ENCODE measurements at places on chromosomes 16 and 17.

DNA sequence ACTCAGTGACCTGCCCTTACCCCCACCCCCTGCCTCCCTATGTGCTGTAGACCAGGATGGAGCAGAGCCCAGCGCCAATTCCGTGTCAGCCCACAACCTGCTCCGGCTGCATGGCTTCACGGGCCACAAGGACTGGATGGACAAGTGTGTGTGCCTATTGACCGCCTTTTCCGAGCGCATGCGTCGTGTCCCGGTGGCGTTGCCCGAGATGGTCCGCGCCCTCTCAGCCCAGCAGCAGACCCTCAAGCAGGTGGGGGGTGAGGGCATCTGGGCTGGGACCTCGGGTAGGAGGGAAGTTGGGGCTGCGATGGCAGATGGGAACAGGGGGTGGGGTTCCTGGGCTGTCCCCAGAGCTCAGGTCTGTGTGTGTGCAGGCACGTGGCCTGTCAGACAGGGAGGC, 6.3 kb upstream of the CACNA1G start:
- DNase-seq: no peak

DNA sequence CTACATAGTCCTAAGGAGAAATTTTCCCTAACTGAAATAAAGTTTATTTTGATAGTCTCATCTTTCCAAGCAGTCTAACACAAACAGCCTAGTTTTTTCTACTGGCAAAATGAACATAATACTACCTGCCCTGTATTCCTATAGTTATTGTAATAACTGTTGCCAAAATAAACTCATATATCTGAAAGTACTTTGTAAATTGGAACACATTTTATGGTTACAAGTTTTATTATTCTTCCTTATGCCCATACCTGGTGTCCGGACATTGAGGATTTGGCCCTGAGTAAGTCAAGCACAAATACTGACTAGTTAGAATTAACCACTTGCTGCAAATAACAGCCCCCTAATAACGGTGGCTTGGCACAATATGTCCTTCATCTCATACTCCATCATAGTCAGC, 120.4 kb upstream of the TOM1L1 start:
- DNase-seq: no peak

GRCh38 chr17:78537217-78537860, 39.9 kb downstream of the DNAH17 start:
- DNase-seq: no peak

DNA sequence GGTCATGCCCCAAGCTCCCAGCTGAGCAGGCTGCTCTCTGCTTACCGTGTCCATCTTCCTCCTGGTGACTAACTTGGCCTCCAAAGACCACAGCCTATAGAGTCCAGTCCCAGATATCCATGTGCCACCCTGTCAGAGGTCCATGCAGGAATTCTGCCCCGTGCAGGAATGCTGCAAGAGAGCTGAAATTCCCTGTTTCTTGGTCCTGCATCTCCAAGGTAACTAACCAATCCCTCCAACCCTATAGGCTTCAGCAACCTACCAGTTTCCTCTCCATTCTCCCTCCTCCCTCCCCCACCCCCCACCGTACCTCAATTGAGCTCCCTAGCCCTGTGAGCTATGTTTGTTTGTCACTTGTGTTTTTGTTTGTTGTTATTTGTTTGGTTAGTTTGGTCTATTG, 9.6 kb upstream of the MKS1 start:
- DNase-seq: no peak

DNA sequence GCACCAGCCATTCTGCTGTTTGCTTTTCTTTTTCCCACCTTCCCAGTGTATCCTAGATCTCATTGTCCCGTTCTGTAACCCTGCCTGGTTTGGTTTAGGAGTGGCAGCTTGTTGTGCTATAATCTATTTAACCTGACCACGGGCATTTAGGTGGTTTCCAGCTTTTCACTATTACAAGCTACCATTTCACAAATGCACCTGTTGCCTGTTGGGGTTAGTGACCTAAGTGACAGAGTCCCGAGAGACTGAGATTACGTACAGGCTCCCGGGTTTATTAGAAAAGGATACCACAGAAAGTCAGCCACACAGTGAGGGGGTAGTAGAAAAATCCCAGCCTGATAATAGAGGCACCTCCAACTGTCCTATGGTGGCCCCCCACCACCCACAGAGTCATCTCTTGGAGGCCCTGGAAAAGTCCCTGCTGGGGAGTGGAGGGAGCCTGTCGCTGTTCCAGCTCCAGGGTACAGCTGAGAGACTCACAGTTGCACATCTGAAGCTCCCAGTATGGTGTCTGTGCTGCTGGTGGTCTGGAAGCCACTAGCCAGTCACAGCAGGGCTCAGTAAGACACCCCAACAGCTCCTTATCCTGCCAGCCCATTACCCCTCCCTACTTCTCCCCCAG, 21.2 kb downstream of the CLEC16A start:
- no peak for DNase-seq

GRCh38 chr16:85613604-85614337, 649 bp downstream of the GSE1 start:
- peak; percentile 46 for DNase-seq

DNA sequence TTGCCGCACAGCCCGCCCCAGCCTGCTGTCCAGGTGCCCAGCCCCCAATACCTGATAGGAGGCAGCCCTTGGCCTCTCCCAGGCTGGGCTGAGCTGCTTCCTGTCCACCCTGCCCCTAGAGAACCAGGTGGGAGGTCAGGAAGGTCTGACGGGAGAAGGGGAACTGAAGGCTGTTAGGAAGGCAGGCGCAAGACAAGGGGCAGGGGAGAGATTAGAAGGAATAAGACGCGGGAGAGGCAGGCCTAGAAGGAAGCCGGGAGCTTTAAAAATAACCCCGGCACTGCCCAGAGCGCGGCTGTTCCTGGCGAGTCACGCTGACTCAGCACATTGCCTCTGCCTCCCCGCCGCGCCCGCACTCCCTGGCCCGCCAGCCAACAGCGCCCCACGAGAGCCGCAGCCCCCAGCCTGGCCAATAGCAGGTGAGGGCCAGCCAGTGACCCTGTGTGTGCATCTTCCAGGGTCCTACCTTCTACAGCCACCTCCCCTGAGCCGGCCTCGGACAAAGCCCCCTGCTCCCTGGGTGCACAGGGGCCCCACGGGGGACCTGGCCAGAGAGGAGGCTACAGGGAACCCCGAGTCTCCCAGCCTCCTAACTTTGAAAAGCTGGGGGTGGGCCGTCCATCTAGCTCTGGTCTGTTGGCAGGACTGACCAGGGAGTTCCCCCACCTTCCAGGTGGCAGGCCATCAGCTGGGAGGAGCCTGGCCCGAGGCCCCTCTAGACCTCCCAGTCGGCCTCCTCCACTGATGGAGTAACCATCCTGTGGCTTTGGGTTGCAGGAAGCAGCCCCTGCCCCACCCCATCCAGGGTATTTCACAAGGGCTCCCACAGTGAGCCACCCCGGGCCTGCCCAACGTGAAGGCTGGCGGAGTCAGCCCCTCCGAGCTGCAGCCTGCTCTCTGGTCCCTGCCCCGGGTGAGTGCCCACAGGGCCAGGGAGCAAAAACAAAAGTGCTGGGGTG, 4.0 kb downstream of the MAFG start:
- no peak for DNase-seq

Data from NCI-H1436 (cell line).